Myocyte (in vitro differentiated cells): ENCODE measurements at places on chromosomes 6 and 20.

DNA sequence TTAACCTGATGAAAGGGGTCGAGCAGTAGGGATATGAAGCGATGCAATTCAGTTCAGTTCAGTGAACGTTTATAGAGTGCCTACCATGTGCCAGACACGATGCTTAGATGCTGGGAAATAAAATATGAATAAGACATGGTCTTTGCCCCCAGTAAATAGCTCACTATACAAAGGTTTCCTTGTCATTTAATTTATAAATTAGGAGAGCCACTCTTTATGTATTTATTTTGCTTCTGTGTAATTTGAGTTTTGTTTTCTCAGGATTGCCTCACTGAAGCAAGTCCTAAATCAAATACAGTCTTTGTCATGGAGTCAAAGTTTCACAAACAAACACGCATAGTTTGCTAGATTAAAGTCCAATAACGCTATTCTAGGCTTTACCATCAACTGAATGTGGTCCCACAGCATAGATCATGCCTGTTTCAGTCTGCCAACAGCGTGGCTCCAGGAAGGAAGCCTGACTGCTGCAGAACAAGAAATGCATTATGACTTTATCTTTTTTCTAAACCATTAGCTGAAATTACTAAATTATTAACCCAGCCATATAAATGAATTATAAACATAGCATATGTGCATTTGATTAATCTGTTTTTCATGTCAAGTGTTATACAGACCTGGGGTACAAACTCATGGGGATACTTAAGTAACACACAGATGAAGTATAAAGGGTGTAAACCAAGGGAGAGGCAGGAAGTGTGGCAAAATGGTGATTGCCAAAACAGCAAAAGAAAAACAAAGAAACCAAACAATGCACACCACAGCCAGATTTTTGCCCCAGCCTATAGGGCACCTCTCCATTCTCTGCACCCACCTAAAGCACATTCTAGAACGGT, 29.8 kb upstream of the CCN2 start:
- no peak for DNase-seq

DNA sequence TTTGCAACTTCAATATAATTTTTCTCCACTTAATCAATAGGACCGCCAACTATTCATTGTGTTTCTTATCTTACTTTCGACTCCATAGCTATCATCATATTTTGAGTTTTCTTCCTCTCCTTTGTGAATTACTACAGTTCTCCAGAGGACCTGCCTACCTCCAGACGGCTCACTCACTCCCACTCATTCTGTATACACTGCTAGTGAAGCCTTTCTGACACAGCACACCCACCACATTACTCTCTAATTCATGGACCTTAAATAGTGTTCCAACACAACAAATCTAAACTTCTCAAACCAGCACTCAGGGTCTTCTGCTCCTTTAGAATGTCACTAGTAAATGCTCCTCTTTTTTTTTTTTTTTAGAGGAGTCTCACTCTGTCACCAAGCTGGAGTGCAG, 23.8 kb downstream of the FKBP5 start:
- DNase-seq: no peak

DNA sequence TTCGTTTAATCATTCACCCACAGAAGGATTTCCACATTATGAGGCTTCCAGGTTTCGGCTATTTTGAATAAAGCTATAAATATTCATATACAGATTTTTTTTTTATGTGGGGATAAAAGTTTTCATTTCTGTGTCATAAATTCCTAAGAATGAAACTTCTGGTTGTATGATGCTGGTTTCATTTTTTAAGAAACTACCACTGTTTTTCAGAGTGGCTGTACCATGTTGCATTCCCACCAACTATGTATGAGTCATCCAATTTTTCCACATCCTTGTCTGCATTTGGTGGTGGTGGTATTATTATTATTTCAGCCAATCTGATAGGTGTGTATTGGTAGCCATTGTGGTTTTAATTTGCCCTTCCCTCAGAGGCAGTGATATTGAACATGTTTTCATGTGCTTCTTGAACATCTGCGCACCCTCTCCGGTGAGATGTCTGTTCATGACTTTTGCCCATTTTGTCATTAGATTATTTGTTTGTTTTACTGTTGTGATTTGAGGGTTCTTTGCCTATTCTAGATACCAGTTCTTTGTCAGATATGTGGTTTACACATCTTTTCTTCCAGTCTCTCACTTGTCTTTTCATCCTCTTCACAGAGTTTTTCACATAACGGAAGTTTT, 75.5 kb downstream of the DOK5 start:
- DNase-seq: no peak

- DNase-seq: peak; percentile 61
Observed at GRCh38 chr6:155254139-155254538, 9.7 kb upstream of the CLDN20 start.

DNA sequence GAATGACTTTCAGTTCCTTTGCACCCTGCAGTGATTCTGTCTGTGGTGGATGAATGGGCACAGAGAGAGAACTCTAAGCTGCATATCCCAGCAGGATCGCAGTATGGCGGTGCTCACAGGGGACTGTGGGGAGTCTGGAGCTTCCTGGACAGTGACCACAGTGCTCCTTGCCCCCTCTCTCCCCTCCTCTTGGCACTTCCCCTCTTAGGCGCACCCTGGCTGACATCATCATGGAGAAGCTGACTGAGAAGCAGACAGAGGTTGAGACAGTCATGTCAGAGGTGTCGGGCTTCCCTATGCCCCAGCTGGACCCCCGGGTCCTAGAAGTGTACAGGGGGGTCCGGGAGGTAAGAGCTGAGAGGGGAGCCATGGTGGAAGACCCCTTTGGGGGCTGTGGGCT, 8.6 kb downstream of the BYSL start:
- no peak for DNase-seq

DNA sequence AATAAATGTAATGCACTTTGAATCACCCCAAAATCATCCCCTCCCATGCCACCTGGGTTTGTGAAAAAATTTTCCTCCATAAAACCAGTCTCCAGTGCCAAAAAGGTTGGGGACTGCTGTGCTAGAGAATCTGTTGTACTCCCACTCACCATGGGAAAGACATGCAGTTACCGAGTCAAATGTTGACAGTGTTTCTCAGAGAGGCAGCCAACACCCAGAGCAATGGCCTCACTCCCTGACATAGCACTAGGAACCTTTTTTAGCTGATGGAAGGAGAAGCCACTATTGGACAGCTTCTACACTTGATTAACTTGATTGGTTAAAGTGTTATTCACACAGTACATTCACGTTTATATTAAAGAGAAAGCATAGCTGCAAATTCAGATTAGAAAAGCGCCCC, 59.8 kb upstream of the MANEA start:
- no peak for DNase-seq

- DNase-seq: peak; percentile 24
Observed at GRCh38 chr6:42260972-42261371, 43.3 kb upstream of the MRPS10 start.

GRCh38 chr6:33118525-33119123, 42.8 kb downstream of the HLA-DPB1 start:
- DNase-seq: peak; percentile 63

DNA sequence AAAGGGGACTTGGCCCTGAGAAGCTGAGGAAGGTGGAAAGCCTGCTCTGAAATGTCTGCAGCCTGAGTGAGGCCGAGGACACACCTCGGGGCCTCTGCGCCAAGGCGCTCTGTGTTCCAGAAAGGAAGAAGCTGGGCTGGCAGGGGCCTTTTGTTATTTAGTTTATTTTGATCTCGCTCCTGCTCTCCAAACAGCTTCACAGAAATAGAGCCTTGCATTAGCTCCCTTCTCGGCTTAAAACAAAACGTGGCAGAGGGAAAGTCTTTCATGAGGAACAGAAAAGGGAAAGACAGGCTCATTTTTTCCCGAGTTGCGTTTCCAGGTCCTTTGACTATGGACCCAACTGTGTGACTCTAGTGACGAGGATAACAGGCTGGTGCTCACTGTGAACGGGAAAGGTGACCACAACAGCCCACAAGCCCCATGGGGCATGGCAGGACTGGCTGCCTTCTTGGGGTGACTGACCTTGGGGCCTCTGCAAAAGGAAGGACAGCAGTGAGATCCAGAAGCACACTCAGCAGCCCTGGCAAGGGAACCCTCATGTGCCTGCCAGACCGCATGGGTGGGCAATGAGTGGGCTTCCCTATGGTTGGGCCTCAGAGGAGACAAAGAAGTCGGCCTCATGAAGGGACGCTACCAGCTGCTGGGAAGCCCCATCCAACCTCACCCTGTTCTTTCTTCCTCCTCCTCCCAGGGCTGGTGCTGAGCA, 18.7 kb downstream of the LEMD2 start:
- no peak for DNase-seq

GRCh38 chr6:32178547-32179440, 589 bp downstream of the RNF5 start:
- DNase-seq: no peak

- DNase-seq: no peak
Observed at GRCh38 chr6:116314878-116315277, 35.1 kb upstream of the TSPYL1 start.

DNA sequence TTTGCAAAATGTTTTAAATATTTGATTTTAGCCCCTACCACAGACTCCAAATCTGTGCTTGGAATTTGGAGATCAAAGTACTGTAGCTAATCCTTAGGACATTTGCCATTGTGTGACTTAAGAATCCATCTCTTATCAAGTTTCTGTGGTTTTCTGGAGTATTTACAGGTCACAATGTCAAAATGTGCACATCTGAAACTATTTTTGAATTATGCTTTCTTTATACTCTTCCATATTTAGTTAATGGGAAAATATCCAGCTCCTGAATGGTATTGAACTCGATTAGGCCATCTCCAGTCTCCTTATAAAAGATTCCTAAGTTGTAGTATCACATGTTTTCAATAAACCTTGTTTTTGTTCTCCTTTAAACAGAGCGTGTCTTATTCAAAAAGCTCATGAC, 162.5 kb downstream of the KHDC1L start:
- DNase-seq: peak; percentile 26

DNA sequence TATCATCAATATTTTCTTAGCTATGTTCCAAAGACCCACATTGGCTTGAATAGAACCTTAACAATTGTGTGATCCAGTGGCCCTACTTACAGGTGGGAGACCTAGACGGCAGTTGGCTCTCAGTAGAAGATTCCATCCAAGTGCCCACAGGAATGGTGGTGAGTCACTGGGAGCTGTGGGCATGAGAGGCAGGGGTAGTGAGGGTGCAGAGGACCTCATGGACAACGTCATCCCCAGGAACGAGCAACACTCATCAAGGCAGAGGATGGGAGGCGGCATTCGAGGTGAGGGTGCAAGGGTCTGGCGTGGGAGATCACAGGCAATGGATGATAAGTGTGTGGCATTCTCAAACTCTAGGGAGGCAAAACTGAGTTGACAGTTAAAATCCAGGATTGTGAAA, 17.5 kb upstream of the SPO11 start:
- DNase-seq: no peak

DNA sequence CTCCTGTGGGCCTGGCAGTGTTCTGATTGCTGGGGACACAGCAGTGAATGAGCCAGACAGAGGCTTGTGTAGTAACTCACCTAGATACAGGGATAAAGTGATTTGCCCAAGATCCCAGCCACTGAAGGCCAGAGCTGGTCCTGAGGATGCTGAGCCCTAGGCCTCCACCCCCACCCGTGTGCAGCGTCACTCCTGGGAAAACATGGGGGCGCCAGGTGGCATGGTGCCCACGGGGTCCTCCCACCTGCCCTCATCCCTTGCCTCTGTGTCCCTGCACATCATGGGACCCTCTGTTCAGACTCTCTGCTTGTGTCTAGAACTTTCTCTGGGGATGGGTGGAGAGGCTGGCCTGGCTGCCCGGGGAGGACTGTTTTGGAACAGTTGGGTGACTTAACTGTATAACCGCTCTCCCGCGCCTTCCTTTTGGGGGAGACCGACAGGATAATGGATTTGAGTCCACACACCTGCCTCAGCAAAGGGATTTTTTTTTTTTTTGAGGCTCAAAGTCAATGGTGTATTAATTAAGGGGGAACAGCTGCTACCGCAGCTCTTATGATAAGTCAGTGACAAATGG, 19.6 kb downstream of the LEMD2 start:
- DNase-seq: no peak

GRCh38 chr20:37920270-37920669, 17.3 kb downstream of the VSTM2L start:
- DNase-seq: no peak

DNA sequence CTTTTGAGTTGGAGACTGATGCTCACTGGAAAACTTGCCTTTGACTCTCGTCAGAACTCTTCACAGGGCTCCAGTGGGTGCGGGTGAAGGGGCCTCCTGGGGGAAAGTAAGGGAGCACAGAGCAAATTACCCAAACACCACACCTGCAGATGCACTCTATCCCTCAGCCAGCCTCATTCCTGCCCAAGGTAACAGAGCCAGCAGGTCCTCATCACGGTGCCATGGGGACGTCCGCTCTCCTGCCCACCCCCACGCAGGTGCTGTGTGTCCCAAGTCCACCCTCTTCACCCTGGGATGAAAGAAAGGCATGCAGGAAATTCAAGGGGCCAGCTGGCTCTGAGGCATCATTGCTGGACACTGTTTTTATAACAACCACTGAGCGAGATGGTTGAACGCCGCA, 269.0 kb downstream of the SMOC2 start:
- no peak for DNase-seq

- peak; percentile 98 for DNase-seq
Observed at GRCh38 chr6:44309092-44309491, 4.1 kb downstream of the AARS2 start.

DNA sequence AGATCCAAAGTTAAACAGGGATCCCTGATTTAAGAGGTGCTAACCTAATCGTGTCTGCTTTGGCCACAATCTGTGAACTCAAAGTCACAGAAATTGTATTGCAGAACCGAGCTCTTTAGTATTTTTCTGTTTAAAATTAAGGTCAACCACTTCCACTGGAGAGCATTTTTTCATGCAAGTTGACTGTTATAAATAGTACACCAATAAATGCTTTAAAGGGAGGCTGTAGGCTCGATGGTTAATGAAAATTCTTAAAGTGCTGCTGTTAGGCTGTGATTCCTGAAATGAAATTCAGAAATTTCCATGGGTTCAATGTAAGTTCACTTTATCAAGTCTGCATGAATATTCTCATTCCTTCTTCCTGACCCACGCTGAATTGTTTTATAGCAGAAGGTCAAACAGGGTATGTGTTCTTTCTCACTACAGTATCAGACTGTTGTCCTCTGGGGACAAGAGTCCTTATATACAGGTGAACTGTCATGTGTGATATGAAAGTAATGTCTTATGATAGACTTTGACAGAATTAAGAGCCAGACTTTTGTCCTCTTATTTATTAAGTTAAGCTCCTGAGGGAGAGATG, 92.5 kb upstream of the HDGFL1 start:
- no peak for DNase-seq

DNA sequence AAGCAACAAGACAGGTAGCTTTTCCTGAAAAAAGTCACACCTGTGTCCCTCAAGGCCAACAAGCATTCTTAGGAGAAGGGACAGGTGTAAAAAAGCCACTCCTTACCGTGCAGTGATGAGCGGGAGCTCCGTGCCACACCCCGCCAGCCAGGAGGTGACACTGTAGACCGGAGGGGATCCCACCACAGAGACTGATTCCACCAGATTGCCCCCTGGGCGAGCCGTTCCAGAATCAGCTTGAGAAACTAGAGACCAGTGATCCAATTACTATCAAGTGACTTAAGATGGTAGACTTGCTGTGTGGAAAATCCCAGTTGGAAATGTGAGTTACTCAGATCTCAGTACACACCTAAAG, 37.4 kb downstream of the PKHD1 start:
- DNase-seq: no peak

GRCh38 chr6:27770724-27771123, 141.5 kb downstream of the OR2B2 start:
- no peak for DNase-seq
